Breast epithelium (tissue), 4 donors: ENCODE measurements at places on chromosomes 3 and 15. TPM values are rescaled to one million over a fixed set of nuclear protein-coding genes. Genes with fewer than 3 reads are reported as not detected.

DNA sequence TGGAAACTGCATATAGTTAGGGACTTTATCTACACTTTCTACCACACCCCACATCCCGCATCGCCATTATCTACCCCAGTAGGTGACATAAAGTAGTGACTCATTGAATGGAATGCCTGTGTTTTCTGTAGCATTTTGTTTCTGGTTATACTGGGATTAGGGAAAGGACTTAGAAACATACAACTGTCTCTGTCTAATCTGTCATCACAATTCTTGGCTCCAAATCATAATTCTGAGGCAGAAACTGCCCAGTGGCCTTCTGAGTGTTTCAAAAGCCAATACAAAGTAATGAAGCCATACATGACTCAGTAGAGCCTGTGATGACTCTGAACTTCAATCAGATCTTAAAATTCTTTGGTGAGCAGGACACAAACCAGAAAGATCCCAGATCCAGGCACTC, 115.7 kb upstream of the CHRM5 start:
- no peaks in the 10 kb centered on the region for H3K4me1 ChIP-seq
- H3K36me3 ChIP-seq: no peaks in the 10 kb centered on the region
- H3K27ac ChIP-seq: no peak overlapping the region
- no peak for DNase-seq
- H3K27me3 ChIP-seq: no peaks in the 10 kb centered on the region
- H3K4me3 ChIP-seq: no peak overlapping the region

DNA sequence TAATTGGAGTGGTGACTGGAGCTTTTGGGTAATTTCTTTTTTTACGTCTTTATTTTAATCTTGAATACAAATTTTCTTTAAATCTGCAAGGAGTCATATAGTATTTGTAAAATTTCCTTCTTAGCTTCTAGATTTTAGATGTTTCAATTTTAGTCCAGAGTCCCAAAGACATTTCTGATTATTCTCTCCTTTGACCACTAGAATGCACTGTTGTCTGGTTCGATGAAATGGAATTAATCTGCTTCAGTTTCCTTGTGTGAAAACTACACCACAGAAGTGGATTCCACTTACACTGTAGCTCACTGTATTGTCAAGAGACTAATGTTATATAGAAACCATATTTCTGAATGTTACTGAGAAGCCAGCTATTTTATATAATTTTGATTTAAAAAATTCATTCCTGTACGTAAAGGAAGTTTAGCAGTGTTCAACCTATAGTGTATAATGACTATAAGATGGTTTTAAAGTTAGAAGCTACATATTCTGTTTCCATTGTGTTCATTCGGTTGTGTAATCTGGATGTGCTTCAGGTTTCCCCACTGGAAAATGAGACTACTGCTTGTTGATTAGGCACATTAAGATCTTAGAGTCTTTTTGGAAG, 6.1 kb downstream of the GRAMD1C start:
- no peak overlapping the region for H3K4me3 ChIP-seq
- H3K27ac ChIP-seq: no peak overlapping the region
- H3K4me1 ChIP-seq: no peaks in the 10 kb centered on the region
- H3K27me3 ChIP-seq: no peaks in the 10 kb centered on the region
- H3K36me3 ChIP-seq: no peaks in the 10 kb centered on the region

- peak; percentile 54 for DNase-seq
- no peaks in the 10 kb centered on the region for H3K4me1 ChIP-seq
- H3K36me3 ChIP-seq: no peaks in the 10 kb centered on the region
- H3K27me3 ChIP-seq: no peaks in the 10 kb centered on the region
These were observed at the start of gene MYO5A for GRCh38 chr15:52528564-52529340. Gene MYO5A (minus strand): TSS chr15:52528880. CDS start chr15:52528806, 74 bp downstream.

GRCh38 chr3:157551961-157552360, 48.7 kb upstream of the VEPH1 start:
- no peak overlapping the region for H3K27ac ChIP-seq
- DNase-seq: no peak
- no peaks in the 10 kb centered on the region for H3K4me1 ChIP-seq
- H3K36me3 ChIP-seq: peaks cover 6% of the 10 kb centered on the region

- H3K27ac ChIP-seq: no peak overlapping the region
- H3K4me3 ChIP-seq: no peak overlapping the region
- no peak for DNase-seq
- H3K4me1 ChIP-seq: no peaks in the 10 kb centered on the region
- H3K36me3 ChIP-seq: no peaks in the 10 kb centered on the region
These were observed 173.3 kb downstream of the SEMA6D start for GRCh38 chr15:47890397-47891150.

GRCh38 chr3:187878772-187879518, 133.7 kb upstream of the BCL6 start:
- H3K27me3 ChIP-seq: no peaks in the 10 kb centered on the region
- no peaks in the 10 kb centered on the region for H3K4me1 ChIP-seq

DNA sequence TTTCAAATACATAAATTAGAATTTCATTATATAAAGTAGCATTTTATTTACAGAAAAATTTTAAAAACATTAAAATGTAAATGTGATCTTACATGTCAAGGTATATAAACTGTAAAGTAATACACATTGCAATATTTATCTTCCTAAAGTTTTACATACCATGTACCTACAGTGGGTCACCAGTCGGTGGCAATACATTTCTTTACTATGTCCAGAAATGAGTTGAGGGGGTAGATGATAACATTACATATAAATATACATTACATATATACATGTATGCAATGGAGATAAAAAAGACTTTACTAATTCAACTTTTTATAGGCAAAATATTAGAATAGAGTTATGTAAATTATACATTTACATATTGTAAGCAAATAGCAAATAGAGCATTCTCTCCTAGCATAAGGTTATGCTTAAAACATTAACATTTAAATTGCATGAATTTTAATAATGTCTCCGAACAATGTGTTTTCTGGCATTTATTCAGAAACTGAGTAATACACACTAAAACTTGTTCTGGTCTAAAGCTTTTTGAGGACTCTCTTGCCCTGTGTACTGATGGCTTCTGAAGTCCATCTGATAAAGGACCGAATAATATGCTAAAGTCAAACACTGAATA, 93.3 kb upstream of the NLGN1 start:
- H3K27me3 ChIP-seq: no peaks in the 10 kb centered on the region
- no peaks in the 10 kb centered on the region for H3K36me3 ChIP-seq
- DNase-seq: no peak
- H3K4me3 ChIP-seq: no peak overlapping the region

DNA sequence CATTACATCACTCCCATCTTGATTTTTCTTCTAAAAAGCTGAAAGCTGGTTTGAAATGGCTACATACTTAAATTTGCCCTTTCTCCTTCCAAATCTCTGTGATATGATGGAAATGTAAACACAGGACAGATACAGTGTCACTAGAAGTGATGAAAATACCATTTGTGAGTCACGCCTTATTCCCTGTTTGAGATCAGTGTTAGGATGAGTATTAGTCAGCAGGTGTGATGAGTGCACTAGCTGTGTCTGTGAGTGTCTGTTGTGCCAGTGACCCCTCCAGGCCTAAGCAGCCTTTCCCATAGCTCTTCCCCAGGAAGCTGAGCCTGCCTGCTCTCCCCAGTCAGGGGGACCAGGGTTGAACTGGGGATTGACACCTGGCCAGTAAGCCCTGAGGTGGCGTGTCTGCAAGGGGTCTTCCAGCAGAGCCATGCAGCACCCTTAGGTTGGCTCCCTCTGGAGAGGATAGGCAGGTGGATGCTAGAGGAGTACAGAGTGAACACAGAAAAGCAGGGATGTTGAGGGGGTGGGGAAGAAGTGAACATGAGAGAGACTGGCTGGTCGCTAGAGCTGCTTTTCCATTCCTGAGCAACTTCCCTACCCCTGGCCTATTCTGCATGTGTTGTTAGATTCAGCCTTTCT, 92.0 kb downstream of the PDE8A start:
- H3K27ac ChIP-seq: no peak overlapping the region
- H3K36me3 ChIP-seq: no peaks in the 10 kb centered on the region
- no peak for DNase-seq
- no peak overlapping the region for H3K4me3 ChIP-seq
- no peaks in the 10 kb centered on the region for H3K4me1 ChIP-seq

- H3K36me3 ChIP-seq: no peaks in the 10 kb centered on the region
- no peak for DNase-seq
- H3K4me3 ChIP-seq: no peak overlapping the region
These were observed 68.1 kb upstream of the PFN2 start for GRCh38 chr3:150038830-150039229.

DNA sequence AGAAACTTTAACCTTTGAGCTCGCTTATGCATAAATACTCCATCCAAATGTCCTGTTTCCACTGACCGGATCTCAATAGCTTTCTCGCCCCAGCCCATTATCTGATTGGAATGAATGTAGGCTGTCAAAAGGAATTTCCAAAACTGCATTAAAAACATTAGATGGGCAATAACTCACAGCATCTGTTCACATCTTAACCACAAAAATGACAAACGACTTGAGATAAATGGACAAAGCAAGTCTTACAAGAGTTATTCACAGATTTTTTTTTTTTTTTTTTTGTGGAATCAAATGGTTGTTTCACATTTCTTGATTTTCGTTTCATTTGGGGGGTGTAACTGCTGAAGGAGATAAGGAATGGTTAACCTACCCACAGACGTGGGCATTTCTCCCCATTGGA, 39.7 kb upstream of the SLC2A2 start:
- no peak for DNase-seq
- no peaks in the 10 kb centered on the region for H3K4me1 ChIP-seq
- no peak overlapping the region for H3K27ac ChIP-seq
- H3K4me3 ChIP-seq: no peak overlapping the region

- H3K4me1 ChIP-seq: no peaks in the 10 kb centered on the region
- DNase-seq: no peak
- no peaks in the 10 kb centered on the region for H3K36me3 ChIP-seq
- H3K27me3 ChIP-seq: no peaks in the 10 kb centered on the region
- no peak overlapping the region for H3K27ac ChIP-seq
These were observed 88.5 kb downstream of the ZNF621 start for GRCh38 chr3:40613306-40613705.

- no peaks in the 10 kb centered on the region for H3K36me3 ChIP-seq
- no peaks in the 10 kb centered on the region for H3K27me3 ChIP-seq
- no peak overlapping the region for H3K27ac ChIP-seq
- H3K4me1 ChIP-seq: no peaks in the 10 kb centered on the region
- DNase-seq: no peak
These were observed 63.7 kb downstream of the ALCAM start for GRCh38 chr3:105430455-105430854.

GRCh38 chr3:11642431-11643191, 1.1 kb downstream of the VGLL4 start:
- peak overlapping the region; percentile 98 for H3K27ac ChIP-seq
- peak overlapping the region; percentile 68 for H3K4me3 ChIP-seq

DNA sequence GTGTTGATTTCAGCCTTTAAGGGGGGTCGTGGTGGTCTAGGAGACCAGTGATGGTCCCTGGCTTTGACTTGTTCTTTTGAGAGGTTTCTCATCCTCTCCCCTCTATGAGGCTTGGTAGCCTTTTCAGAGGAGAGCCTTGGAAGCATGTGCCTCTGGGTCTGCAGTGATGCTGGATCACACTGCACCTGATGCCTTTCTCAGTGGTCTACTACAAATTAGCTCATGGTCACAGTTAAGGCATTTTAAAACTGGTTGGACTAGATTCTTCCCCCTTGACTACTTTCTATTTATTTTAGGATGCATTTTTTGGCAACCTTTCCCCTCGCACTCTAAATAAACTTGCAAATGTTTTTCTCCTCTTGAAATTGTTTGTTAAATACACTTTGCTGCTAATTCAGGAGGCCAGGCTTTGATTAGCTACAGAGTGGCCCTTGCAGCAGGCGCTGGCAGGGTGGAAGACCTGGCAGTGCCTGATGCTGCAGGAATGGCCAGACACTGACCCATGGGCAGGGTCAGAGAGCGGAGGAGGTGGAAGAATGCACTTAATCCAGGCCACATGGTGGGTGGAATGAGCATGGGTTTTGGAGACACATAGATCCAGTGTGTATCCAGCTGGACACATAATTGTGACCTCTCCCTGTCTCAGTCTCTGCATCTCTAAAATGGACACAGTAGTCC, 318.8 kb upstream of the CTDSPL start:
- H3K27ac ChIP-seq: no peak overlapping the region
- no peaks in the 10 kb centered on the region for H3K36me3 ChIP-seq
- H3K4me1 ChIP-seq: no peaks in the 10 kb centered on the region
- no peak overlapping the region for H3K4me3 ChIP-seq
- no peak for DNase-seq
- no peaks in the 10 kb centered on the region for H3K27me3 ChIP-seq

DNA sequence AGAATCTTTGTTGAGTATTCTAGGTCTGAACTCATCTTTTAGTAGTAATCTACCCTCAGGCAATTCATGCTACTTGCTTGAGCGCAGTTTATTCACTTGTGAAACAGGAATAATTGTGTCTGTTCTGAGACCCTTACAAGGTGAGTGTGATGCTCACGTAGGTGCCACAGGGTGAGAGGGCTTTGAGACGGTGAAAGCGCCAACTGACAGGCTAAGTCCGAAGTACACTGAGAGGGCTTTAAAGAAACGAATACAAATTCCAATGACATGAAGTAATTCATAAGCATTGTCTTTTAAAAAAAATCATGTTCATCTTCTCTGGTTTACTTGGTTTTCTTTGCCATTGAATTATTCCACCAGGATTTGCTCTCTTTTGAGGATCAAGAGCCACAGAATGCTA, 393.7 kb upstream of the RGMA start:
- H3K4me3 ChIP-seq: no peak overlapping the region
- H3K27ac ChIP-seq: no peak overlapping the region
- H3K4me1 ChIP-seq: no peaks in the 10 kb centered on the region
- DNase-seq: no peak
- no peaks in the 10 kb centered on the region for H3K36me3 ChIP-seq
- H3K27me3 ChIP-seq: no peaks in the 10 kb centered on the region

DNA sequence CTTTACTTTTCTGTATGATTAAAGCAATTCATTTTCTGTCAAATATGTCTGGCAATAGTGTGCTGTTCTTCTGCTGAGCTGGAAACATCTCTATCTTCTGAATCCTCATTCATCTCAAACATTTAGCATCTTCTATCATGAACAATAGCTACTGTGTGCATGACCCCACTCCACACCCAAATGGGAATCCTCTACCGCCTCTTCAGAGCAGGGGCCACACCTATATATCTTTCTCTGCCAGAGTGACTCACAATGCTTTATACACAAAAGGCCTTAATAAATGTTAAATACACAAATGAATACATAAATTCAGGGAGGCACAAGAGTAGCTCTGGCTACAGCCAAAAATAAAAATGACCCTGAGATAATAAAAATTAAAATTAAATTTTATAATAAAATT, 8.0 kb downstream of the ALDH1A2 start:
- peaks cover 6% of the 10 kb centered on the region for H3K27me3 ChIP-seq
- no peaks in the 10 kb centered on the region for H3K36me3 ChIP-seq
- H3K4me3 ChIP-seq: no peak overlapping the region
- no peaks in the 10 kb centered on the region for H3K4me1 ChIP-seq
- no peak for DNase-seq
- H3K27ac ChIP-seq: no peak overlapping the region

The C3orf52 gene
- total RNA-seq: 0.64 TPM

The CLDN18 gene
- total RNA-seq: not detected

The ILDR1 gene
- total RNA-seq: 3.3 TPM

The NSUN3 gene
- total RNA-seq: 14.1 TPM

The HOMER2 gene
- total RNA-seq: 295 TPM

The CYP1A2 gene
- total RNA-seq: not detected

The RLBP1 gene
- total RNA-seq: not detected
